ENCODE measurements at places on chromosomes 12 and 14.

DNA sequence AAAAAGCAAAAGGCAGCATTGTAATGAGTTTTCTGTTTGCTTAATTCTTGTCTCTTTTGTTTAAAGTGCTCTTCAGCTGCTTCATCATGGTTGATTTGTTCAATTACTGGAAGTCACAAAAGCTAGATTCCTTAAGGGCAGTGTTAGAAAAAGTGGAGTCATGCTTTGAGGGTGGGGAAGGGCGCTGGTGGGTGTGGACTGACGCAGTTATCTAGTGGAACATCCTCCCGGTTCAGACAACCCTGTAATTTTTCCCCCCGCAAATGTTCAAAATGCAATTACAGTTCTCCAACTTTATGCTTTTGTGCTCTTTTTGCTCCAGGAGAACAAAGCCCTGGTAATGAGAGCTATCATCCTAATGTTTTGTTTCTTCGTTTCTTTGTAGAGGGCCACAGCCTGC, 2.1 kb downstream of the AKAP6 start:
- peak; percentile 36 for DNase-seq

GRCh38 chr12:111598637-111599452, at the start of gene ATXN2:
ATXN2 (minus strand) TSS chr12:111599315; CDS start chr12:111599034, 281 bp downstream.
- peak; percentile 70 for DNase-seq

DNA sequence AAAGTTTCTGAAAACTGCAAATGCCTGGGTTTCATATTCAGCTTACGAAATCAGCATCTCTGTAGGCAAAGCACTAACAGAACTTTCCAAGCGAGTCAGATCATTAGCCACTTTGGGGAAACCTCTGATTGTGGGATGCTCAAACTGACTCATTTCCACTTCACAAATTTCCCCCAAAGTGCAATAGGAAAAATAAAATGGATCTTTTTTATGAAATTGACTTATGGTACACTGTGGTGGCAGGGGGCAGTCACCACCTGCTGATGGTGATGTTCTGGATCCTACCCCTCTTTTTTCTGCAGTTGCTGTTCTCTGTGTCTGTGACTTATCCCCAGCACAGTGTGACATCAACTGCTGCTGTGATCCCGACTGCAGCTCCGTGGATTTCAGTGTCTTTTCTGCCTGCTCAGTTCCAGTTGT, 5.6 kb downstream of the TCTN1 start:
- no peak for DNase-seq

DNA sequence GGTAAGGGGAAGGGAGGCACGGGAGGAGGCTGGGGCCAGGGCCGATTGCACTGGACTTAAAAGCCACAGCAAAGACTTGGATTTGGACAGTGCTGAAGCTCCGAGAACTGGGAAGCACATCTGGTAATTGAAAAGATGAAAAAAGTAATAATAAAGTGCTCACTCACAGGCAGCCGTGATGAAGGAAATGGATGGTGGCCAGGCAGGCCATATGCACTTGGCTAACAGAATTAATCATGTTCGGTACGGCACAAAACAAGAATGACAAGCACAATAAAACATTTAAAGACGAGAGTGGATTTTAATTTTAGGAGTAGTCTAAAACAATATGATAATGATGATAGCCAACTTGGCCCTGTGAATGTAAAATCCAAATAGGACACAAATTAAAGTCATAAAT, 154.3 kb downstream of the VRK1 start:
- no peak for DNase-seq

- DNase-seq: no peak
Observed at GRCh38 chr12:104701756-104702155, 245.0 kb downstream of the CHST11 start.

- no peak for DNase-seq
Observed at GRCh38 chr14:93240678-93241000, 33.6 kb downstream of the UBR7 start.

All from epithelial cell of esophagus (primary cell).